ENCODE measurements at places on chromosomes 7 and 10. TPM values are rescaled to one million over a fixed set of nuclear protein-coding genes. Genes with fewer than 3 reads are reported as not detected.

The ASZ1 gene
- not detected for total RNA-seq

The GPR85 gene
- total RNA-seq = not detected

The GLI3 gene
- not detected for total RNA-seq

The SFMBT2 gene
- 23.0 TPM for total RNA-seq

The TRIM50 gene
- not detected for total RNA-seq

The IFIT2 gene
- total RNA-seq = 5.9 TPM

The ZNF316 gene
- total RNA-seq = 21.5 TPM

The CREB5 gene
- not detected for total RNA-seq

The ABCA13 gene
- total RNA-seq = not detected

The MRPL43 gene
- 47.9 TPM for total RNA-seq

The SMO gene
- 0.14 TPM for total RNA-seq

The DRGX gene
- total RNA-seq = not detected

The ODAD2 gene
- not detected for total RNA-seq

The CREB3L2 gene
- total RNA-seq = 47.0 TPM

The AKR1C1 gene
- total RNA-seq = 1.7 TPM

The HMX2 gene
- total RNA-seq = not detected

The PAX4 gene
- not detected for total RNA-seq

The SLC16A9 gene
- 0.68 TPM for total RNA-seq

The LIPJ gene
- total RNA-seq = 0.18 TPM

The FAM24B gene
- total RNA-seq = 16.5 TPM

The HOXA3 gene
- total RNA-seq = not detected

The PDZD7 gene
- 0.77 TPM for total RNA-seq

The ABCB4 gene
- not detected for total RNA-seq

The CUTC gene
- 21.7 TPM for total RNA-seq

The CLDN4 gene
- not detected for total RNA-seq

The ELMO1 gene
- 139 TPM for total RNA-seq

The NKX1-2 gene
- not detected for total RNA-seq

The FOXP2 gene
- not detected for total RNA-seq

The PODXL gene
- 1.5 TPM for total RNA-seq

The CPA5 gene
- 1.7 TPM for total RNA-seq

The FOXI2 gene
- total RNA-seq = not detected

The INA gene
- 0.25 TPM for total RNA-seq

The PKD2L1 gene
- 0.14 TPM for total RNA-seq

The UPF2 gene
- total RNA-seq = 37.7 TPM

The OR2A42 gene
- total RNA-seq = not detected

The VPS50 gene
- total RNA-seq = 19.7 TPM

The NUTM2A gene
- total RNA-seq = 0.50 TPM

The LBX1 gene
- not detected for total RNA-seq

The PUS7 gene
- 17.4 TPM for total RNA-seq

The GCK gene
- total RNA-seq = 0.25 TPM

The RADIL gene
- 0.14 TPM for total RNA-seq

The FKBP6 gene
- total RNA-seq = not detected

The ITGB8 gene
- not detected for total RNA-seq

The PRRT4 gene
- 0.18 TPM for total RNA-seq

The CTBP2 gene
- 0.23 TPM for total RNA-seq

The PLCE1 gene
- 0.02 TPM for total RNA-seq

The SFXN3 gene
- total RNA-seq = 27.8 TPM

The CTNNA3 gene
- total RNA-seq = not detected

The ATXN7L1 gene
- total RNA-seq = 23.1 TPM

The ELN gene
- total RNA-seq = not detected
